Activated naive CD4-positive, alpha-beta T cell treated with anti-CD3 and anti-CD28 coated beads for 36 hours (primary cell): ENCODE measurements at places on chromosomes 1 and 21. TPM values are rescaled to one million over a fixed set of nuclear protein-coding genes. Genes with fewer than 3 reads are reported as not detected.

The ATXN7L2 gene
- 15.2 TPM for total RNA-seq

The B3GALT2 gene
- total RNA-seq: not detected

The LCE2A gene
- not detected for total RNA-seq

The SYNC gene
- not detected for total RNA-seq

The CHRM3 gene
- not detected for total RNA-seq

The MMEL1 gene
- total RNA-seq: 1.5 TPM

The XCL1 gene
- not detected for total RNA-seq

The SLAMF9 gene
- not detected for total RNA-seq

The ALDH4A1 gene
- 11.6 TPM for total RNA-seq

The OR2L13 gene
- not detected for total RNA-seq

The TSACC gene
- not detected for total RNA-seq

The DMRTA2 gene
- total RNA-seq: not detected

The XCL2 gene
- not detected for total RNA-seq

The ADAMTS1 gene
- not detected for total RNA-seq

The C1QC gene
- total RNA-seq: not detected

The PKP1 gene
- total RNA-seq: not detected

The ADCY10 gene
- 0.24 TPM for total RNA-seq

The SH2D1B gene
- not detected for total RNA-seq

The AQP10 gene
- total RNA-seq: not detected

The LAMB3 gene
- total RNA-seq: 11.8 TPM

The ABCD3 gene
- total RNA-seq: 29.2 TPM

The ERG gene
- total RNA-seq: not detected

The HEYL gene
- total RNA-seq: 0.15 TPM

The LAPTM5 gene
- total RNA-seq: 208 TPM

The OR10Z1 gene
- not detected for total RNA-seq

The LINGO4 gene
- total RNA-seq: 0.07 TPM

The BLACAT1 gene
- total RNA-seq: 0.14 TPM
